ENCODE measurements at places on chromosomes 5 and 9.

GRCh38 chr9:132672413-132672690 is 2.1 kb downstream of the GTF3C4 start:
- no peak for DNase-seq

DNA sequence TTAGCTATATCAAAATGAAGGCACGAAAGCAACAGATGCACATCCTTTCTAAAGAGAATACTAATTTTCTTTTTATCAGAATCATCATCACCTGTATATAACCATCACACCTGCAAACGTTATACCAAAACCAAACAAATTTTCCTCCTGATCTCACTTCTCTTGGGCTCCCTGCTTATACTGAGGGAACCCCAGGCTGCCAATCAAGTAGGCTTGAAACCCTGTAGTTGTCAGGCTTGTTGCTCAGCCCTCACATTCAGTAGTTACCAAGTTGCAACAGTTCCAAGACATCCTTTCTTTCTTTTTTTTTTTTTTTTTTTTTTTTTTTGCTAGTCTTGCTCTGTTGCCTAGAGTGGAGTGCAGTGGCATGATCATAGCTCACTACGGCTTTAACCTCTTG is 12.7 kb downstream of the STRBP start:
- DNase-seq: no peak

GRCh38 chr9:131876486-131876885 is 136.6 kb upstream of the RAPGEF1 start:
- no peak for DNase-seq

DNA sequence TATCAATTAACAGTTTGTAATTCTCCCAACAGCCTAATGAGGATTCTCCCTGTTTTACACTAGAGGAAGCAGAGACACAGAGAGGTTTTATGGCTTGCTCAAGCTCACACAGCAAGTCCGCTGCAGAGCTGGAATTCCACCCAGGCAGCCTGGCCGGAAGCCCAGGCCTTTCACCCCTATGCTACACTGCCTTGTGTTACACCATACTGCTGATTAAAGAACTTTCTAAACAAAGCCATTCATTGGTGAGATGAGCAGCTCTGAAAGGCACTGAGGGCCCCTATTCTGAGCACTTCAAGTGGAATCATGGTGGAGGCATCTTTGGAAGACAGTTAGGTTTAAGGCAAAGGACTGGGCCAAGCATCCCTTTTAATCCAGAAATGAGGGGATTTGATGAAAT is 14.7 kb upstream of the LARP1 start:
- no peak for DNase-seq

DNA sequence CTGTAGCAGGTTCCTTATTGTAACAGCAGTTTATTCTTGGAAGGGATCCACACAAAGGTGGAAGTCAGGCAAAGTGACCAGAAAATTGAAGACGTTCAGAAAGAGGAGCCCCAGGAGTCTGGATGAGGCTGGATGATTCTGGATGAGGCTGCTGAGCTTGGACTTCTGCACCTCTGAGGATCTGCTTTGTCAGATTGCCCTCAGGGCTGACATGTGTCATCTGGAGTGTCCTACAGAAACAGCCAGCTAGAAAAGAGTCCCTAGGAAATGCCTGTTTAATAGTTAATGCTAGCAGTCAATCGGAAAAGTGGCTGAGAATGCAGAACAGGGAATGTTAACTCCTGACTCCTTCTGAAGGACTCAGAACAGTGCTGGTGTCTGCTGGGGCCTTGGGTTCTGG is 236.4 kb downstream of the LRRC70 start:
- no peak for DNase-seq

- no peak for DNase-seq
Measured at GRCh38 chr9:121857928-121858327, 206.5 kb downstream of the DAB2IP start.

- DNase-seq: no peak
Measured at GRCh38 chr9:137836831-137837241, 40.7 kb upstream of the CACNA1B start.

DNA sequence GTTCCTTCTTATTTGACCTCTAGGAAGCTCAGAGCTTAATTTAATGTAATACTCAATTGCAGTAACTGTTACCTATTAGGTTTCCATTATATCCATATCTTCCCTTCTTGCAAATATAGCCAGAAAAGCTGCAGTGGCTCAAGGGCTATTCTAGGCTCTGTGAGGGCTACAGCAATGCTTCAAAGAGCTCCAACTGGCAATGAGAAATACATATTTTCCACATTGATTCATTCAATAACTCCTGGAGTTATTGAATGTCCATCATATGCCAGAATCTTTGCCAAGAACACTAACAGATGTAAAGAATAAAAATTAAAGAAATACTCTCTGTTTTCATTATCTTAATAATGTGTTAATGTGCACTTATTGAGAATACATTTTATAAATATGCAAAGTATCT is 396.9 kb upstream of the PAPPA start:
- no peak for DNase-seq

DNA sequence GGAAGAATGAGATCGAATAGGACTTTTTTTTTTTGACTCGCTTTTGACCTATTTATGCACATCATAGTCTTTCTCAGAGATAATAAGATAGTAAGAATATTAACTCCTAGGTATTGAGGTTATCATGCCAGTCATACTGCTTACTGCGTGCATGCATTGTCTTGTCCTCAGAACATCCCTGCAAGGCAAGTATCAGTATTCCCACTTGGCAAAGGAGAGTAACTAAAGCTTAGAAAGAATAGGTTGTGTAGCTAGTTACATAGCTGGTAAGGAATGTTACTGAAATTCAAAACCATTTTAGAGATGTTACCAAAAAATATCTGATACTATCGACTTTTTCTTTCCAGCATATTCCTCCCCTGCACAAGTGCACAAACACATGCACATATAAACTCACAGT is 296.1 kb upstream of the CLINT1 start:
- no peak for DNase-seq

DNA sequence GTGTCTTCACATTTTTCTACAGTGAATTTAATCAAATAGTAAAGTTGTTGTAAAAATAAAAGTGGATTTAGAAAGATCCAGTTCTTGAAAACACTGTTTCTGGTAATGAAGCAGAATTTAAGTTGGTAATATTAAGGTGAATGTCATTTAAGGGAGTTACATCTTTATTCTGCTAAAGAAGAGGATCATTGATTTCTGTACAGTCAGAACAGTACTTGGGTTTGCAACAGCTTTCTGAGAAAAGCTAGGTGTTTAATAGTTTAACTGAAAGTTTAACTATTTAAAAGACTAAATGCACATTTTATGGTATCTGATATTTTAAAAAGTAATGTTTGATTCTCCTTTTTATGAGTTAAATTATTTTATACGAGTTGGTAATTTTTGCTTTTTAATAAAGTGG is 60.4 kb downstream of the MTAP start:
- DNase-seq: no peak

DNA sequence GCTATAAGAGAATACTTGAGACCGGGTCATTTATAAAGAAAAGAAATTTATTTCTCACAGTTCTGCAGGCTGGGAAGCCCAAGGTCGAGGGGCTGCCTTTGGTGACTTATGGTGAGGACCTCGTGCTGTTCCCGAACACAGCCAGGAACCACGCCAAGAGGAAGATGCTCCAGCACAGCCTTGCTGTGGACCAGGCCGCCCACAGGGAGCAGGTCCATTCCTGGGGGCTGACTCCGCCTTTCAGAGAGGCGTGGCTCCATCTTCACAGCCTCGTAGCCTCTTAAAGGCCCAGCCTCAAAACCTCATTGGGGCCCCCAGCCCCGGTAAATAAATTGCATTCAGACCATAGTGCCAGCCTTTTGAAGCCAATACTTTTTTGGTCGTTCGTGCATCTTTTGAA is 93.5 kb upstream of the CACNA1B start:
- no peak for DNase-seq

- no peak for DNase-seq
Measured at GRCh38 chr9:13082796-13083195, 196.7 kb downstream of the MPDZ start.

DNA sequence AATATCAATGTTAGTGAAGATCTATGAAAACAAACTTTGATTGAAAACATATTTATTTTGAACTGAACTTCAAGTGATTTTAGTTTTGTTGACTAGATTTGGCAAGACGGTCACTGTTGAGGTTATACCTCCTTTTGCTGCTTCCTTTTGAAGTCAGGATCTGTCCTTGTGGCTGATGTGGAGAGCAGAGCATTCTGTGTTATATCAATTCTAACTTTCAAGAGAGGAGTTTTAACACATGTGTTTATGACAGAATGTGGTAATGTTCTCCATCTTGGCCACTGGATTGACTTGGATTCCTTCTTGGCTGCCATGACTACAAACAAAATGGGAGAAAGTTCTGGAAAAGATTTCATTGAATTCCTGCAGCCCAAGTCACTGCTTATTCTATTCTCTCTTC is 104.0 kb upstream of the ACTBL2 start:
- DNase-seq: no peak

- no peak for DNase-seq
Measured at GRCh38 chr5:74310386-74310785, 330.1 kb downstream of the ENC1 start.

GRCh38 chr9:135566552-135566951 is 5.0 kb downstream of the PAEP start:
- no peak for DNase-seq

DNA sequence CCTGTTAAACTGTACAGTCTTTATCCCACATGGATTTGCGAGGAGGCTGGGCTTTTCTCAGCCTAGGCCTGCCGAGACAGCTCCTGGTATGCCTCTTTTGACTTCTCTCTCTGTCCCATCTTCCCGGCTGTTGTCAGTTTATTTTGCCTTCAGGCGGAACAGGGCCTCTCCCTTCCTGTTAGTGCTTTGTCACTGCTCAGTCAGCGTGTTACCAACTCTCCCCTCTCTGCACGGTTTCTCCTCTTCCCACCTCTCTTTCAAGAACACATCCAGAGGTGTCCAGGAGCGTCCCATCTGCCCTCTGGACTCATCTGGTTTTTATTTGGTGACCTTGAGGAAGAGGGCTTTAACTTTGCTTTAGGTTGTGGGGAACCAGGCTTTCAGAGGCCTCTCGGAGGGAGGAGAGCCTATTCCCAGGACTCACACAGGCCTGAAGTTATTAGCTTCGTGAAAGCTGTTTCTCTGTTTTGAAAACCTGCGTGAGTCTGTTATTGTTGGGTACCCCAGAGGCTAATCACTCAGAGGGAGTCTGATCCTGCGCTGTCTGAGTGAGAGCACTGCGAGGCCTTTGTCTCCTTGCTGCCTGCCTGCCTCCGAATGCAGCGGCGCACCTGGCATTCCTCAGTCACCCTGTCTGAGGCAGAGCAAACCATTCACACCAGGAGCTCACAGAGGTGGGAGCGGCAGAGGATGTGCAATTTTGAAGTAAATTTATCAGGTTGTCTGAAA is 234.4 kb upstream of the MPDZ start:
- DNase-seq: no peak

- no peak for DNase-seq
Measured at GRCh38 chr9:29556746-29557145, 1983.5 kb upstream of the C9orf72 start.

DNA sequence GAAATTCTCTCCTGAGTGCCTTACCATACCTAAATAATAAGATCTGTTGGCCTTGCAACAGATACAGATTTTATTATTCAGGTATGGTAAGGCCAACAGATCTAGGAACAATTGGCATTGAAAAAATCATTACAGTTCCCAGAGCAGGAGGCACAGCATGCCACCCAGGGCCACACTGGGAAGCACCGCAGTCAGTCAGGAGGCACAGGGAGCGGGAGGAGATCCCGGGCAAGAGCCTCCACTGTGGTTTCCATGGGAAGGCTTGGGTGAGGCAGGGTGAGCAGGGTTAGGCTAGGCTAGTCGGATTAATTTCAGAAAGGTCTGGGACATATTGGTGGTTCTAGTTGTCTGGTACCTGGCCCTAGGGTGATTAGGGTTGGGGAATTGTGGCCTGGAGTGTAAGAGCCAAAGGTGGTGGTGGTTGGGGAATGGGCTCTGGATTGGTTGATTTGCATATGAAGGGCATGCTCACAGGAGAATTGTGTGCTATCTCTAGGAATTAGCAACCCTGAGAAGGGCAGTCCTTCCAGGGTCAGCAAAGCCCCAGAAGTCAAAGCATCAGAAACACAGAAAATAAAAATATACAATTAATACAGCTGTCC is 111.4 kb downstream of the PDE8B start:
- DNase-seq: no peak

GRCh38 chr5:116703941-116704340 is 129.3 kb upstream of the SEMA6A start:
- DNase-seq: no peak

DNA sequence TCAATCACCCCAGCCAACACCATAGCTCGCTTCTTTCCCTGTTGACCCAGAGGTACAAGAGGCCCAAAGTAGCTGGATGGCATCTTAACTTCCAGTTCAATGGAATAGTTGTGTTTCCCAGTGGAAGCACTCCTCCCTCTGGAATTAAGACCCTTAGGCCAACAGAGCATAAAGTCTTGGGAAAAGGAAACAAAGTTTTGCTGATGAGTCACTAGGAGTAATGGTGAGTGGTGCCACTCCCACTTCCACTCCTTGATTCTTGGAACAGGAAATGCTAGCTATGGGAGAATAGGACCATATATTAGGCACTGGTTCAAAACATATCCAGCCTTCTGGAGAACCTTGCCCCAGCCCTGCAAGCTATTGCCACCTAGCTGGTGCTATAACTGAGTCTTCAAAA is 44.7 kb upstream of the LMX1B start:
- no peak for DNase-seq

- no peak for DNase-seq
Measured at GRCh38 chr9:113650207-113651131, 186.9 kb downstream of the RGS3 start.

DNA sequence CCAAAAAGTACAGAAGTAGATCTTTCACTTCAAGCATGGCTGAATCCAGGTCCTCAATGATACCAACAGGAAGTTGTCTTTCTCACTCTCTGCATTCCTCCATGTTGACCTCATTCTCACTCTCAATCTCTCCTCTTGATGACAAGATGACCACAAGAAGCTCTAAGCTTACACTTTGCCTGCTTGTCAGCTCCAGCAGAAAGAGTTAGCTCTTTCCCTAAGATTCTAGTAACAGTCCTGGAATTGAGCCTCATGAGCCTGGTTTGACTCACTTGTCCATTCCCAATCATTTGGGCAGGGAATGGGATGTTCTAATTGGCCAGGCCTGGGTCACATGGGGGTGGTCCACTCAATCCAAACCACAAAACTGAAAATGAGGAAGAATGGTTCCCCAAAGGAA is 3.3 kb upstream of the CLTA start:
- no peak for DNase-seq

DNA sequence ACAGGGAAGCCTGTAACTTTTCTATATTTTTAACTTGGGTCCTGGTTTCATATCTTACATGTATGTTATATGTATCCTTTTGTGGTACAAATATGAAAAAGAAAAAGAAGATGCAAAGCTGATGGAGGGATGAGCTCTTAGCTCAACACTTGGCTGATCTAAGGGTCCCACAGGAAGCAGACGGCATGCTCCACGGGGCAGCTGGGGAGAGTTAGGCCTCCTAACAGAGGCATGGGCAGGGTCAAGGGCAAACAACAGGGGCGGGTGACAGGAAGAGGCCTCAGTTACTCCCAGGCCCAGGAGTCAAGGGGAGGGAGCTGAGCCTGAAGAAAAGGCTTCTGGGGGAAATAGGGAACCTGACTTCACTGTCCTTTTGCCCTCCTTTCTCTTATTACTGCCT is 287.2 kb downstream of the ZSWIM6 start:
- DNase-seq: no peak

Data from D721Med (cell line).